ENCODE measurements at places on chromosomes 6 and 20.

- DNase-seq, result no peak
Measured at GRCh38 chr6:150233843-150234269, 91.0 kb downstream of the PPP1R14C start.

- DNase-seq, result no peak
Measured at GRCh38 chr20:57907131-57908000, 197.6 kb upstream of the PMEPA1 start.

GRCh38 chr6:69894578-69895347 is 28.4 kb downstream of the COL19A1 start:
- no peak for DNase-seq

DNA sequence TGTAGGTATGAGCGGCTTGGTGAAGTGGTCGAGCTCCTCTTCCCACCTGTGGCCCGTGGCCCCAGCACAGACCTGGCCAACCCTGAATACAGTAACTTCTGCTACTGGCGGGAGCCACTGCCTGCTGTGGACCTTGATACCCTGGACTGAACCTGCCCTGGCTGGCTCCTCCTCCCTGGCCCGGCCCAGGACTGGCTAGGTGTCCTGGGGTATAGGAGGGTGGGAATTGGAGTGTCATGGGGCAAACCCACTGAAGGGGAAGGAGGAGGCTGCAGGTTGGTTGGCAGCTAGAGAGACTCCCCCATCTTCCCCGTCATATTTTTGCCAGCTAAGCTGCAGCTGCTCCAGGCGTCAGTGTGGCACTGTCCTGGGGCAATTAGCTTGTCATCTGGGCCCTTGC is 7.9 kb downstream of the EMILIN3 start:
- DNase-seq, result no peak

GRCh38 chr20:3046677-3047462 is 1.0 kb downstream of the MRPS26 start:
- DNase-seq, result no peak

DNA sequence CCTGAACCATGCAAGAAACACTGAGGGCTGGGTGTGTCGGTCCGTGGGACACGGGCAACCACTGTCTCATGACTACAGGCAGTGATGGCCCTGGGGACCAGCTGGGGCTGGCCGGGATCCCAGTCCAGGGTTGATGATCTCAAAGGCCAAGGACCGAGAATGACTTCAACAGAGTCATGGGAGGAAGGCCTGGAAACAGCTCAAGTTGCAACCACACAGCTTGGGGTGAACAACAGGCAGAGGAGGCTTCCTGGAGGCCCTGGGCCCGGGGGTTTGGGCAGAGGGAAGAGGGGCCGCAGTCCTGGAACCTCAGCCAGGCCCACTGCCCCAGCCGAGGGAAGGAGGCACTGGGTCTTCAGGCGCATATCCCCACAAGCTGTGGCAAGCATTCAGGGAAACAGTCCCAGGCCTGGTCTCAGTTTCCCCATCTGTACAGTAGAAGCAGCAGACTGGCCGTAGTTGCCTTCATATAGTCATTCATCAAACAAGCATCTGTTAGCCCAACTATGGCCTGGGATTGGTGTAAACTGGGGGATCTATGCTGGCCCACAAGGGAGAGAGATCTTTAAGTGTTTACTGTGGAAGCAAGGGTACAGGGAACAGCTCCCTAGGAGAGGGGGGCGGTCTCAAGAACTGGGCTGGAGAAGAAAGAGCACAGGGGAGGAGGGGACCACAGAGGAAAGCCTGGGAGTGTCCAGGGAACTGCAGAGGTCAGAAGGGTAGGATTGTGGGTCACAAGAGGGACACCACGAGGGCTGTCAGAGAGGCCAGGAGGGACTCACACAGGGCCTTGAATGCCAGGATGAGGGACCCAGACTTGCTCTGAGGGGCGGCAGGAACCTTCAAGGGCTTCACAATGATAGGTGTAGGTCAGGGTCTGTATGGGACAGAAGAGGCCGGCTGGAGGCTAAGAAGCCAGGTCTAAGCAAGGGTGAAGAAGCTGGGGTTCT is 2.1 kb downstream of the MYL9 start:
- peak; percentile 84 for DNase-seq

DNA sequence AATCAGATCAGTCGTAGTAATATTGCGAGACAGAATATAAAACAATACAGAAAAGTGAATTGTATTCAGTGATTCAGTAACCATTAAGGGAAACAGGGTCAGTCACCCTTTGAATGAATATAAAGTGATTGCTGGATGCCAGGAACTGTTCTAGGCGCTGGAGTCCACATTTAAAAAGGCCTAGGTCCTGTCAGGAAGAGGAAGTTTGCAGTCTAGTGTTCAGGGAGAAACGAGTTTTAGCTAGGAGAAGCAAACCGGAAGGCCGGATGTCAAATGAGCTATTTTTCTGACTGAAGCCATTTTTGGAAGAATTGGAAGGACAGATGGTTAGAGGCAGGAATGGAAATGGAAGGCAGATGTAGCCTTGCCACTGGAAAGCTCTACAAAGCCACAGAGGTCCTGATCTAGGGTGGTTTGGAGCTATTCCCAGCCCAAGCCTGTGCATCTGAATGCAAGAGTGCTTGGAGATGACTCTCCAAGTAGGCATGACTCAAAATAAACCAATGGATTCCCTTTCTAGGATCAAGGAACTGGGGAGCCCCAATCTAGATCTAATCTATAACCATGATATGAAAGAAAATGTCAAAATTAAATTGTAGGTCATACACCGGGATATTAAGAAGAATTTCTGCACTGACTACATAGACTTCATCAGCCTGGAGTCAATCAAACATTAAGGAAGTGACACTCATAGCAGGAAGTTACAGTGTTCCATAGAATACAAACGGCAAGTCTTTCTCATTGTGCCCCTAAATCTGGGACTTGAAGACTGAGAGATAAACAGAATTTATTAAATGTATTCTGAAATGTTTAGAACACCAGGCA is 36.8 kb upstream of the CDKAL1 start:
- no peak for DNase-seq

DNA sequence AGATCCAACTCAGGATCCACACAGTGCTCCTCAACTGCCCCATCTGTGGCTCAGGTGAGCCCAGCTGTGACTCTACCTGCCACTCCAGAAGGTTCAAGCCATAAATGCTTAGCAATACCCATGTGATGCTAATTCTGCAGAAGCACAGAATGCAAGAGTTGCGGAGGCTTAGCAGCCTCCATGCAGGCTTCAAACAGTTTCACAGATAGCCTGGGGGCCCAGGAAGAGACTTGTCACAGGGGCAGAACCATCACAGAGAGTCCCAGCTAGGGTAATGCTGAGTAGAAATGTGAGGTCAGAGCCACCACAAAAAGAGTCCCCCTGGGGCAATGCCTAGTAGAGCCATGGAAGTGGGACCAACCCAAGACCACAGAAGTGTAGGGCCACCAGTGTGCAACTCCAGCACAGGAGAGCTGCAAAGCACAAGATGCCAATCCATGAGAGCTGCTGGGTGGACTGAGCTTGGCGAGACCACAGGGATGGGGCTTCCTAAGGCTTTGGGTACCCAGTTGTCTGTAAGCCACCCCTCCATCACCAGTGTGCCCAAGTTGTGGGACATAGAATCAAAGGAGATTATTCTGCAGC is 283.9 kb downstream of the UBE3D start:
- DNase-seq, result no peak

- no peak for DNase-seq
Measured at GRCh38 chr20:59183751-59184150, 20.1 kb downstream of the ZNF831 start.

GRCh38 chr6:89993411-89993810 is 99.1 kb downstream of the GJA10 start:
- DNase-seq, result no peak

DNA sequence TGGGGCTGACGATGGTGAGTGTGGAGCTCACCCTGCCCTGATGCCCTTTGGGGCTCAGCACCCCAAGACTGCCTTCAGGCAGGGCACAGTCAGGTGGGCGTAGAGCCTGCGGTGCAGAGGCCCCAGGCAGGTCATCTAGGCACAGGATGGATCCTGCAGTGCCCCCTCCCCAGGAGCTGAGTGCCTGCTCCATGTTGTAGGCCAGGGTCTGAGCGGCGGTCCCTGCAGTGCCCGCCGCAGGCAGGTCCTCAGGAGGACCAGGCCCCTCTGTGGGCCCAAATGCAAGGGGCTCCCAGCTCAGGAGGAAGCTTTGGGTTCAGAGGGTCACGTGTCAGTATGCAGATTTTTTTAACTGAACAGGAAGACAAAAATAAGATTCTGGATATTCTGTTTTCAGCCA is 2.8 kb downstream of the MRGBP start:
- no peak for DNase-seq

DNA sequence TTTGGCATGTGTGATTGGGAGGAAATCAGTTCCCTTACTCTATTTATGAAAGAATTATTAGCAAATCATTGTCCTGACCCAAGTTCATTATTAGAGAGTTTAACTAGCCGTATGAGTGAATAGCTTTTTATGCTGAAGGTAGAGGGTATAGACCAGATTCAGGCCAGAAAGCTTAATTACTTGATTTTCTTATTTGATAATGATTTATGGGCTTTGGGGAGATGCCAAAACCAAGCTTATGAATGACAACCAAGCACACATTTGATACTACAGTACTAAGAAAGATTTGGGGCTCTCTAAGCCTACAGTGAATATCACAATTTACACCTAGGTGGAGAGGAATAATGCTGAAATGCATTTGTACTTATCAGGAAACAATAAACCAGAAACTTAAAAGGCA is 193.2 kb downstream of the ARHGAP18 start:
- DNase-seq, result no peak

DNA sequence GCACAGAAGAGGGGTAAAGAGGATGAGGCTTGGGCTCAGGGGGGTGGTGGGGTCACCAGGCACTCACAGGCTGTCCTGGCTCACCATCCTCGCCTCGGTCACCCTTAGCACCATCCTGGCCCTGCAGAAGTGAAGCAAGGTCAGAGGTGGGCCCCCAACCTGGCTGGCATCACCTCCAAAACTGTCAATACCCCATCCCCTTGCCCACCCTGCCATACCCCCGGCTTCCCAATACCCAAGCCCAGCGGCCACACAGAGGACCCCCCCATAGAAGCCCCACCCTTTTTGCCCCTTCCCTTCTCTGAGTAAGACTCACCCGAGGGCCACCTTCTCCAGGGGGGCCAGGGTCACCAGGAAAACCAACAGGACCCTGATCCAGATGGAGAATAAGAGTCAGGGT is 23.6 kb downstream of the COL11A2 start:
- DNase-seq, result no peak

GRCh38 chr20:40449974-40450616 is 238.9 kb downstream of the MAFB start:
- no peak for DNase-seq

DNA sequence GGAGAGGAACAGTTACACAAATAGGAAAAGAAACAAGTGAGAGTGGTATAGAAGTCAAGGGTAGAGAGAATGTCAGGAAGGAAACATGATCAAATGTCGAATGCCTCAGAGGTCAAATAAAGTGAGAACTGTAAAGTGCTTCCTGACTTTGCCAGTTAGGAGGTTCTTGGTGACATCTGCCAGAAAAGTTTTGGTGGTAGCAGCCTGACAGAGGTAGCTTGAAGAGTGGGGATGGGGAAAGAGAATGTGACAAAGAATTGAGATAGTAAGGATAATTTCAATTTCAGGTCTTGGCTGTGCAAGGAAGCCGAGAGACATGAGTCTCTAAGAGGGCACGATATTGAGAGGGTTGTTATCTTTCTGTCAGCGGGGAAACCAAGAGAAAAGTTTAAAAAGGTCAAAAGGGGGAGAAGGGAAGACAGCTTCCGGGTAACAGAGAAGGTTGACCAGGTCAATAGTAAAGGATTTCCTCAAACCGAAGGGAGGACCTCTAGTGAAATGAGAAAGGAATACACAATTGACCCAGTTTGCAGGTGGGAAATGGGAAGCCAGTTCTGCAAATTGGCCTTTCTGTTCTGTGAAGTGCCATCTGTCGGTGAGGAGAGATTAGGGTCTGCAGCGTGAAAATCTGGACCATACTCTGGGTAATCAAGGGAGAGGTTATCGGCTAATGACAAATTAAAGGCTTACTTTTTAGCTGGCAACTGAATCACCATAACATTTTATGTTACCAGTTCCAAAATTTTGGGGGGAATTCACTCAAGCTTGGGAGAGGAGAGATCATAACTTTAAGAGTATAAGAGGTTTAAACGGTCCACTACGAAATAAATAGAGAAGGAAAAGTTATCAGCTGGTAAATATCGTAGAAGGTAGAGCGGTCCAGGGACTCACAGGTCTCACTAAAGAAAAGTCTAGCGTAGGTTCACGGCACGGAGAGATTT is 973 bp upstream of the BRD2 start:
- peak; percentile 39 for DNase-seq

GRCh38 chr20:50794181-50794845 is 548 bp upstream of the BCAS4 start:
- no peak for DNase-seq

DNA sequence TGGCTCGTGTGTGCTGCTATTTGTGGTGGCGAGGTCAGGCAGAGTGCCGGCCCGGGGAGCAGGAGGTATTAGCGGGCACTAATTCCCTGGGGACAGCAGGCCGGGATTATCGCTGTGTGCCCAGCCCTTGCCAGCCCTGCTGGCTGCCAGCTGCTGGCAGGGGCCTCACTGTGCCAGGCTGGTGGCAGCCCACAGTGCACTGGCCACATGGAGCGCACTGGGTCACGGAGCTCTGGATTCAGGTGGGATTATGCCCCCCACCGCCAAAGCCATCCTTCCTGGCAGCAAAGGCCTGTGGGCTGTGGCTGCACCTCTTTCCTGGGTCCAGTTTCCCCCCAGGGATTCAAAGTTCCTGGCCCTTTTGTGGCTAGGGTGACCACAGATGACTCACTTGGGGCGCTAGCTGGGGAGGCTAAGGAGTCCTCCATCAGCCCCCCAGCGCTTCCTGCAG is 59.7 kb downstream of the YTHDF1 start:
- no peak for DNase-seq

- DNase-seq, result no peak
Measured at GRCh38 chr20:38075161-38075998, 41.8 kb downstream of the RPRD1B start.

GRCh38 chr20:25033924-25034300 is 24.0 kb downstream of the ACSS1 start:
- DNase-seq, result no peak

DNA sequence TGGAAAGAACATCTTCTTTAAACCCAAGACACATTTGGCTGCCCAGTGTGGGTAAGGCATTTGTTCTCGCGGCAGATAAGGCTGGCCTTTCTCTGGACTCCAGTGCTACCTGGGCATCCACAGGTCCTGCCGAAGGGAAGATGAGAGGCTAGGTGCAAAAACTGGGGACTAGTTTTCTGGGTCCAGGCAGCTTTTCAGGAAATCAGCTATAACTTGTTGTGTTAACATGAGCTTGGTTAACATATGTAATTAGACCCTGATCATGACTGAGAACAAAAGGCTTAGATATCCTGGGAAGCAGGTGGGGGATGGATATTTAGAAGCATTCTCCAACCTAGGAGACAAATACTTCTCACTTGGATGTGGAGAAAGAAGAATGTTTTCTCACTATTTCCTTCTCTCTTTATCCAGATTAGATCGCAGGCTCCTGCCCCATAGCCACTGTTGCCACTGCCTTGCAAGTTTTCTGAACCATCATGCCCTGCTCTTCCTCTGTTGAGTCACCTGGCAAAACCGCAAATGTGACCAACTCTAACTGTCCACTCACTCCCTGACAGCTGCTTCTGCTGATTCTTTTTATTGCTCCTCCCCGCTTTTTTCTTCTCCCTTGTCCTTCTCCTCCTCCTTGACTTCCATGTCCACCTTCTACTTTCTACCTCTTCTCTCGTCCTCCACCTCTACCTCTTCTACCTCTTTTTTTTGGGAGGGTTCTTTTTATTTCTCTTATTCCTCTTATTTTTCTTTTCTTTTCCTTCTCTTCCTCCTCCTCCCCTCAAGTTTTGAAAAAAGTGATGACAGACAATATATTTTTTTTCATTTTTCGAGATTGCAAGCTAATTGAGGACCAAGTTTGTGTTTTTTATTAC is 258.1 kb downstream of the UTRN start:
- no peak for DNase-seq

- no peak for DNase-seq
Measured at GRCh38 chr6:112234601-112235000, 19.8 kb downstream of the LAMA4 start.

Measured in ovary (tissue), 10 donors.